Activated naive CD8-positive, alpha-beta T cell treated with anti-CD3 and anti-CD28 coated beads, Interleukin-2, amount 10 ng/mL, durations not matched to agents 7 days and 5 days (primary cell): ENCODE measurements at places on chromosomes 5 and 9. TPM values are rescaled to one million over a fixed set of nuclear protein-coding genes. Genes with fewer than 3 reads are reported as not detected.

DNA sequence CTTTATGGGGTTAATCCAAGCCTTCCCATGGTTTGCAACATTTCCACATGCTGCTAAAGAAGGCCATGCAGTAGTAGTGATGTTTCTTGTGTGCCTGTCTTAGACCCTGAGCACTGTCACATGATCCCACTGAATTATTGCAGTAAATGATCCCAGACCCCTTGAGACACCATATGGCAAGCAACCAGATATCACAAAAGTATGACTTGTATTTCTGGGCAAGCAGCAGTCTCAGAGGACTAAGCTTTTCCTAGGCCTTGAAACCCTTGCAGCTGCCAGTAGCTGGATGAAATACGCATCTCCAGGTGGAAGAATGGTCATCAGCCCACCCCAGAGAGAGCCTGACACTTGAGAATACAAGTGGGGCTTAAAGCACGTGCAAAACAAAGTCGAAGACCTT lies 41.8 kb downstream of the CDO1 start:
- DNase-seq = no peak

- no peak for DNase-seq
These were observed 3.8 kb downstream of the LHFPL2 start for GRCh38 chr5:78644741-78645300.

- no peak for DNase-seq
These were observed 34.0 kb downstream of the NKD2 start for GRCh38 chr5:1042626-1043025.

- DNase-seq = no peak
These were observed 70.0 kb upstream of the PPP1R26 start for GRCh38 chr9:135409286-135410200.

- DNase-seq = no peak
These were observed 2.3 kb downstream of the STKLD1 start for GRCh38 chr9:133378408-133378962.

GRCh38 chr5:42884326-42884725 lies 72.6 kb upstream of the SELENOP start:
- no peak for DNase-seq

DNA sequence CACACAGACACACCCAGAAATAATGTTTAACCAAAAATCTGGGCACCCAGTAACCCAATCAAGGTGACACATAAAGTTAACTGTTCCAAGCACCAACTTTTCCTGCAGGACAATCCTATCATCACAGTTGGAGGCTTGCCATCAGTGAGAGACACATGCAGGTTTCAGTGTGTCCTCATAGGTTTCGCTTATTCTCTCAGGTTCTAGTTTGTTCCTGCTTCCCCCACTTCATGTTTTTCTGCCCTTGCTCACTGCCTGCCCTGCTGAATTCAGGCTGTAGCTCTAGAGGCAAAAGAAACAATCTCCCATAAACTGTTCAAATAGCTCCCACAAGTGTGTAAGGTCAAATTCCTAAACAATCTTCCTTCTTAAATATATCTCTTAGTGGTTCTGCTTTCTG lies 20.0 kb upstream of the SHISAL2B start:
- DNase-seq = no peak

PIP5KL1 gene
- 1.9 TPM for total RNA-seq

PKD2L2 gene
- total RNA-seq = not detected

LCNL1 gene
- total RNA-seq = 0.48 TPM

ARL14EPL gene
- not detected for total RNA-seq
